ENCODE measurements at places on chromosomes 11 and 22.

DNA sequence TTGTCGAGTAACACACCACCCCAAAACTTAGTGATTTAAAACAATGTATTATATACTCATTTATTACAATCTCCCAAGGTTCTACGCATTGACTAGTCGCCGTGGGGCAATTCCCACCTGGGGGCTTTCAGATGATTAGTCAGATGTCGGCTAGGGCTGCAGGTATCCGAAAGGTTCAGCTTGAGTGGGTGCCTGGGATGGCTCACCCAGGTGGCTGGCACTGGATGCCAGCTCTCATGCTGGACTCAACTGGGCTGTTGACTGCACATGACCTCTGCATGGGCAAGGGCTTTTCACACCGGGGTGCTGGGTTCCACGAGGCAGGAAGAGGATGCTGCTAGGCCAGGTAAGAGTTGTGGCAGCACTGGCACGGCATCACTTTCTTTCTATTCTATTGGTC is 21.9 kb upstream of the MICAL2 start:
- no peak for DNase-seq

- DNase-seq: no peak
Observed at GRCh38 chr11:10572533-10572932, 4.1 kb upstream of the LYVE1 start.

DNA sequence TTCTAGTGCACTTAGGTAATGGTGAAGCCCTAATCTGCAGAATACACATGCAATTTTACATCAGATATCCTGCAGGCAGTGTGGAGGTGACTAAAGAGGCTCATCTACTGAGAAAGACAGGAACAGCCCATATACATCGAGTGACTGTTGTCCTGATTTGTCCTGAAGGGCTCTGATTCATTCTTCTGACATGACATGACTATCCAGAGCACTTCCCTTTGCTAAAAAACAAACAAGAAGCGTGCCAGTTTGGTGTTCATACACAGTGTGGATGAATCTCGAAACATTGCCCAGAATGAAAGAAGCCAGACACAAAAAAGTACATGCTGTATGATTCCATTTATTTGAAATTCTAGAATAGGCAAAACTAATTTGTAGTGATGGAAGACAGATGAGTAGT is 48.0 kb upstream of the AMPD3 start:
- DNase-seq: no peak

DNA sequence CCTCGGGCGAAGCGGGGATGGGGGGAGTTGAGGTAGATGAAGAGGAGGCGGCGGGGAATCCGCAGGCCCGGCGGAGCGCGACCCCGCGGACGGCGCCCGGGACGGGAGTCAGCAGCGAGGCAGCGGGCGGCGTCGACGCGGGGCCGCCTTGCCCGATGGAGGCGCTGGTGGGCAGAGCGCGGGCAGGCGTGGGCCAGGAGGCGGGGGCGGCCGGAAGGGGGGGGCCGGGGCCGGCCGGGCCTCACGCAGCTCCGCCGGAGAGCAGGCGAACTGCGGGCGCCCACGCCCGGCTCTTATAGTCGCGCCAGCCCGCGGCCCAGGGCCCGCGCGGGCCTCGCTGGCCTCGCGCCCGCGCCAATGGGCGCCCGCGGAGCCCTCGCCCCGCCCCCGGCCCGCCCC is at the start of gene IGF2:
TSS of gene IGF2 (minus strand) at position 267 of the 399 bp plus-strand sequence. CDS start 3,866 bp downstream, outside the sequence.
- DNase-seq: peak; percentile 24

GRCh38 chr11:88552379-88553062 is 215.0 kb upstream of the CTSC start:
- peak; percentile 55 for DNase-seq

DNA sequence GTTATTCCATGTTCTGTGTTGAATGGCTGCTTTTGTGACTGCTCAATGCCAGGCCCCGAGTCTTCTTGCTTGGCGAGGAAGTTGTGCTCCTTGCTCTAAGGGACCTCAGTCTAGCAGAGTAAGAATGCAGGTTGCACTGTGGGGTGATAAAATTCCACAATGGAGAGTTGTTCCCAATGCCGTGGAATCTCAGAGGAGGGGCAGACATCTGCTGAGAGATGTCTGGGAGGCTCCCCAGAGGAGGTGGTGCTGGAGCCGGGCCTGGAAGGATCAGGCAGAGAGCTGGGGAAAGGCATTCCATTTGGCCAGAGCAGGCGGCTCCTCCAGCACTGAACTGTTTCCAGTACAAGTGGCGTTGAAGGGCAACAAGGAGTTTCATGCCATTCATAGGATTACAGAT is 55.2 kb downstream of the ST3GAL4 start:
- DNase-seq: no peak

- no peak for DNase-seq
Observed at GRCh38 chr22:42236848-42237247, 33.6 kb downstream of the TCF20 start.

DNA sequence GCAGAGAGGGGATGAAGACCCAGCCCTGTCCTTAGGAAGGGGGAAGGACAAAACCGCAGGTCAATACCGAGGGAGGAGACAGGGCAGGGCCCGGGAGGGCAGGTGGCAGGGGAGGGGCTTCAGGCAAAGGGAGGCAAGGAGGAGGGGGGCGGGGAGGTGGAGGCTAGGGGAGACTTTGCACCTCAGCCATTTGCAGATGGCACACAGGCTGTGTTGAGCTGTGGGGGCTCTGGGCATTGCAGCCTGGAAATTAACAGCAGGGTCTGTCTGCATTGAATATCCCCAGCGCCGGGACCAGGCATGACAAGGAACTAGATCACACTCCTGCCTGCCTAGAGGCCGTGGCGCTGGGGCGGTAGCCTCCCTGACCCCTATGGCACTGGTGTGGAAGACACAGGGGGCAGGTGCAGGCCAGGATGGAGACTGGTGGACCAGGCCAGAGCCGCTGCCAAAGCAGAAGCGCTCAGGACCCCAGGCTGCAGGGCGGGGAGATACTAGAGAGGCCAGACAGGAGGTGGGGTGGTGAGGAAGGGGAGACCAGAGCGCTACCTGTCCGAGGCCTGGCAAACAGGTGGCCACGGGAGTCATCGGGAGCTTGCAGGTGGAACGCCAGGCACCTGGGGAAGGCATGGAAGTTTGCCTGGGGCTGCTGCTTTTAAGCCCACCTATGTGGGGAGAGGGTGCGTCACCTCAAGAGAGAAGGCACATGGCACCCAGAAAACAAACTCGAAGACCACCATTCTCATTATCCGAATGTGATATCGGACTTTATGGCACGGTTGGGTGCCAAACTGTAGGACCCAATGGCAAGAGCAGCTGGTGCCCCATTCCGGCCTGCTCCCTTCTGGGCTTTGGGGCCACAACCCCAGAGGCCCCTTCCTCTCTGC is 11.5 kb downstream of the CBX6 start:
- DNase-seq: peak; percentile 15

DNA sequence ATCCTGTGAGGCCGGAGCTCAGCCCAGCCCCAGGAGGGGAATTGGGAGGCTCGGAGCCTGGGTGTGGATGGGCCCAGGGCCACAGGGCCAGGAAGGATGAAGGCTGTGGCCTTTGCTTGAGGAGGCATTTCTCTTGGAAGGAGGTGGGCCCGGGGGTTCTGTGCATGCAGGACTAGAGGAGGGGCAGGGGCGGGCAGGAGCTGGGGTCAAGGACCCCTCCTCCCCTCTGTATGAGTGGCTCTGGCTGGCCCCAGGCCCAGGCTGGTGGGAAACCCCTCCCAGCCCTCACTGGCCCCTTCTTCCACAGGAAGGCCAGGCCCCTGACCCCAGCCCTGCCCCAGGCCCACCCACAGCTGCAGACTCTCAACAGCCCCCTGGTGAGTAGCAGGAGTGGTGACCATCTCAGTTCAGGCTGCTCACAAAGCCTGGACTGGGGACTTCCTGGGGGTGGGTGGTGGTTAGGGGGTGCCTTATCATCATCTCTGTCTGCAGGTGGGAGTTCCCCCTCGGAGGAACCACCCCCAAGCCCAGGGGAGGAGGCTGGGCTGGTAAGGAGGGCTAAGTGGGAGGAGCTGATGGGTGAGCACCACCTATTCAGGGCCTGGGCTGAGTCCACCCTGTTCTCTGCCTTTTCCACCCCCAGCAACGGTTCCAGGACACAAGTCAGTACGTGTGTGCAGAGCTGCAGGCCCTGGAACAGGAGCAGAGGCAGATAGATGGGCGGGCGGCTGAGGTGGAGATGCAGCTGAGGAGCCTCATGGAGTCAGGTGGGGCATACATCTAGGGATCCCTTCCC is 6.0 kb downstream of the KCNK7 start:
- no peak for DNase-seq

DNA sequence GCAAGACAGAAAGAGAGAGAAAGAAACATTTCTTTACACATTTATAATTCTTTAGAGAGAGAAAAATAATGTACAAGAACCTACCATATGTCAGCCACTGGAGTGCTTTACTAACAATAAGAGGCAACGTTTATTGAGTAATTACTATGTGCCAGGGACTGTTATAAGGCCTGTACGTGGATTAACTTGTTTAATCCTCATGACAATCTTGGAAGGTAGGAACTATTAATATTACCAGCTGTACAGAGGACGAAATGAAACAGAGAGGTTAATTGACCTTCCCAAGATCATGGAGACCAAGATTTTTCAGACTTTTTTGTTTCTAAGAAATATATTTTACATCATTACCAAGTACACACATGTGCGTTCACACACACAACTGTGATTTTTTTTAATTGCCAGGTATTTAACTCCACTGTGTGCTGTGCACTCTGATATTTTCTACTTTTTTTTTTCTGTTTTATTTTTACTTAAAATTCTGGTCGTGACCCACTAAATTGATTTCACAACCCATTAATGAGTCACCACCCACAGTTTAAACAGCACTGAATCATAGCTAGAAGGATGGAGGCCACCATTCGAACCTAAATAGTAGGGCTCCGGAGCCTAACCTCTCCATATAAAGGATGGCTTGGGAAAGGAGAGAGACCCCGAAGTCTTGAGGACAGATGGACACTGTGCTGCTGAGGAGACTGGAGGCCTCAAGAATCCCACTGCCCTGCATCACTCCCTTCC is 21.4 kb downstream of the CREB3L1 start:
- DNase-seq: no peak

DNA sequence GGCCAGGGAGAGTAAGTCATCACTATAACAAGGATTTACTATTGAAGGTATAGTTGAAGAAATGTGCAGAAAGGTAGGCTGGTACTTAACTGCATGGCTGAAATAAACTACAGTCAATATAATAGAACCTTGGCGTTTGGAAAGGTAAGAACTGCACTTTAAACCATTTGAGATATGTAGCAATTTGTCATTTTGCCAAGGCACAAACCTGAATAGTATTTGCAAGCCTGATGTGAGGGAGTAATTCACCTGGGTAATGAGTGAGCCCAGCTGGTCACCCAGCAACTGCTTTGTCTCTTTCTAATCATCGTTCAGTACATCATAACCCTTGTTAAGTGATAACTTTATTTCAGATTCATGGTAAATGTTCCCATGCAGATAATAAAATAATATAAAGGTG is 62.3 kb upstream of the SCUBE2 start:
- DNase-seq: no peak

DNA sequence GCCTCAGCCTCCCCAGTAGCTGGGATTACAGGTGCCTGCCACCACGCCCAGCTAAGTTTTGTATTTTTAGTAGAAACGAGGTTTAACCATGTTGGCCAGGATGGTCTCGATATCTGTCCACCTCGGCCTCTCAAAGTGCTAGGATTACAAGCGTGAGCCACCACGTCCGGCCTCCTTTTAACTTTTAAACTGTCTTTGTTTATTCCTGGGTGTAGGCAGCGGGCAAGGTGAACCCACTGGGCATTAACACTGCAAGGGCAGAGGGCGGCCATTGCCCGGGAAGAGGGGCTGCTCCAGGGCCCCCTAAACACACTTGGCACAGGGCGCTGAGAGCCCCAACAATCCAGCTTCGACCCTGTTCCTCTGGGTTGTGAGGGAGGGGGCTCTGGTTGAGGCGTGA is 693.6 kb downstream of the BRD1 start:
- DNase-seq: no peak

- DNase-seq: no peak
Observed at GRCh38 chr11:11477695-11478420, 124.8 kb upstream of the CSNK2A3 start.

DNA sequence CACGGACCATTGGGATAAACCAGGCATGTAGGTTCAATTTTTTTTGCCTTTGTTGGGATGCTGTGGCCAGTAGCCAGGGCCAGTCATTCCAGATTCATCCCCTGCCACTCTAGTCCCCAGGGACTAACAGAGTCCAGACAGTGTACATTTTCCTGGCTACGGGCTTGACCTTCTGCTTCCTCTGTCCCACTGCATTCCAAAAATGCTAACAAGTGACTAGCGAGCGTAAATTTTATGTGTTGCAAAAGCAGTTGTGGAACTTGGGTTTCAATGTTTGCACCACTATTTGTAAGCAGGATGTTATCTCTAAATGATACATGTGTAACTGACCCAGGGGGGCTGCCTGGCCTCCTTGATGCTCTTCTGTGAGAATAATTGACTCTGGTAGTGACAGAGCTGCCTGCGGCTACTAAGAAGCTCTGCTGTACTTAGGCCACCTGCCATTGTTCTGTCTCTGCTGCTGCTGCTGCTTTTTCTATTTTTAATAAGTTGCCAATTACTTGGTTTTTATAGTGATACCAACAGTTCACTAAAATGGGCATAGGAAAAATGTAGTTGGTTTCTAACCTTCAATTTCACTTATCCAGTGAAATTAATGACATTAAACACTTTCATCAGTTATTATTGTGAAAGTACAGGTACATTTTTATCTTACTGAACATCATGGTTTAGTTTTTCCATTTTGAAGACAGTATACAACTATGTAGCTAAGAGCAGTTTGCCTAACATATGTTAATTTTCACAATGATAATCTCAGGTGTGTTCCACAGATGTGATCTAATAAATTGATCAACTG is 26.8 kb downstream of the TNRC6B start:
- DNase-seq: no peak

GRCh38 chr11:47891886-47892285 is 43.7 kb upstream of the NUP160 start:
- DNase-seq: no peak

- no peak for DNase-seq
Observed at GRCh38 chr11:44528581-44528980, 36.9 kb upstream of the CD82 start.

DNA sequence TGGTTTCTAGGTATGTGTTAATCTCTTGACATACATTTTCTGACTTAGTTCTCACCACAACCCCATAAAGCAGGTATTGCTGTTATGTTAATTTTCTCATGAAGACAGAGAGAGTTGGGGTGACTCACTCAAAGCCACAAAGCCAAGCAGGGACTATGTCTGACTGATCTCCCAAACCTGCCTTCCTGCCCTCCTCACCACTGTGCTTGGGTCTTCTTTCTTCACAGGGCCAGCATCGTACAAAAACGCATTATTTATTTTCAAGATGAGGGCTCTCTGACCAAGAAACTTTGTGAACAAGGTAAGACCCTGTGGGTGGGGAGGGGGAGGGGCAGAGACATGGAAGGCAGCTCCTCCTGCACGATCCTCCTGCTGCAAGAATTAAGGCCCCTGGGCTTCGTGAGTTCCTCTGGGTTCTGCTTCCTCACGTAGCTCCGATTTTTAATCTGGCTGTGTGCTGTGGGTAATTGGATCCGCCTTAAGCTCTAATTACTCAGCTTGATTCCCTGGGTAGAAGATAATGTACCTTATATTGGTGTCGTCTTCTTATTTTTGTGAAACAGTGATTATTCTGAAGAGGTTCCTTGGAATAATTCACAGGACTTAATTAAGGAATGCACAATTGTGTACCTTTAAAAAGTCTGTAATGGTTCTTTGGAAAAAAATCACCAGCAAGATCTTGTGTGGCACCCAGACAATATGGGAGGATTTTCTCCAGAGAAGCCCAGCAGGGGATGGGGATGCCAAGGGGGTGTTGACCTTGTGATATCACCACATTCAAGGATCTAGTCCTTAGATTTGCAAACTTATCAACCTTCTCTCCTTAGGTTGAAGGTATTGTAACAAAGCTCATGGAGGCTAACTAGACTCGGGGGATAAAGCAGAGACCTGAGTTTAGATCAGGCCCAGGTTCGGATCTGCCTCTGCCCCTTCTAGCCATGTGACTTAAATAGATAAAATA is 112.9 kb downstream of the SPON1 start:
- peak; percentile 39 for DNase-seq
